ENCODE measurements at places on chromosomes 5 and 9. TPM values are rescaled to one million over a fixed set of nuclear protein-coding genes. Genes with fewer than 3 reads are reported as not detected.

The LIX1 gene
- polyA plus RNA-seq, result not detected

The NDST1 gene
- polyA plus RNA-seq, result 35.0 TPM

The LEAP2 gene
- polyA plus RNA-seq, result 51.9 TPM

The MYOT gene
- not detected for polyA plus RNA-seq

The TAF11L5 gene
- polyA plus RNA-seq, result not detected

The NR5A1 gene
- 43.2 TPM for polyA plus RNA-seq

Measured in HepG2 (cell line).